Retina (tissue), 1 donor: ENCODE measurements at places on chromosomes 13 and 19.
A peak's percentile ranks its signal among the peaks of the same experiment; 100 is the strongest.

- peak; percentile 36 for DNase-seq
These were observed 34.7 kb upstream of the ESD start for GRCh38 chr13:46831588-46832194.

DNA sequence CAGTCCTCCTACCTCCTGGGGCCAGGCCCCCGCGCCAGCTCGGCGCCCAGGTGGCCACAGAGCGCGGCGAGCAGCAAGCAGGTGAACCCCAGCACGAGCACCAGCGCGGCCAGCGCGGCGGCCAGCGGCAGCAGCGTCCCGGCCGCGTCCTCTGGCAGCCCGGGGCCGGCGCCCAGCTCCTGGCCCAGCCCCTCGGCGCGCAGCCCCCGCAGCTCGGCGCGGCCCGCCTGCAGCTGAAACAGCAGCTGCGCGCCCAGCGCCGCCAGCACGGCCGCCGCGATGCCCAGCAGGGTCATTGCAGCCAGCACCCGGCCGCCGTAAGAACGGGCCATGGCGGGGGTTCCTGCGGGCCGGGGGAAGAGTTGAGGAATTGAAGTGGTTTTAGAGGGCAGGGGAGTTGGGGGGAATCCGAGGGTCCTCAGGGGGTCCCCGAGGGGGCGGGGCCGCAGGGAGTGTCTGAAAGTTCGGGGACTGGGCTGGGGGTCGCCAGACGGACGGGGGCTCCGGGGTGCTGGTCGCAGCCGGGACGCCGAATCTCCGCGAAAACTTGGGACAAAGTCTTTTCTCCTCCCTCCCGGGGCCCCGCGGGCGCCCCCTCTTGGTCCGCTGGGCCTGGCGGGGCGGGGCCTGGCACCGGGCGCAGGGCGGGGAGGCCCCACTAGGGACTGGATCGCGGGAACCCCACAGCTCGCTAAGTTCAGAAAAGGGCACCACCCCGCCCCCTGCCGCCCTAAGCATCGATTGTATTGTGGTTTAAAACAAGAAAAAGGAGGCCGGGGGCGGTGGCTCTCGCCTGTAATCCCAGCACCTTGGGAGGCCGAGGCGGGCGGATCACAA, at the start of gene TMEM221:
Gene TMEM221 (minus strand): TSS at position 538 of the 837 bp plus-strand sequence. CDS start 206 bp downstream, at position 332.
- DNase-seq, result peak; percentile 53

GRCh38 chr19:2703691-2704216, 1.3 kb upstream of the GNG7 start:
- DNase-seq, result no peak

DNA sequence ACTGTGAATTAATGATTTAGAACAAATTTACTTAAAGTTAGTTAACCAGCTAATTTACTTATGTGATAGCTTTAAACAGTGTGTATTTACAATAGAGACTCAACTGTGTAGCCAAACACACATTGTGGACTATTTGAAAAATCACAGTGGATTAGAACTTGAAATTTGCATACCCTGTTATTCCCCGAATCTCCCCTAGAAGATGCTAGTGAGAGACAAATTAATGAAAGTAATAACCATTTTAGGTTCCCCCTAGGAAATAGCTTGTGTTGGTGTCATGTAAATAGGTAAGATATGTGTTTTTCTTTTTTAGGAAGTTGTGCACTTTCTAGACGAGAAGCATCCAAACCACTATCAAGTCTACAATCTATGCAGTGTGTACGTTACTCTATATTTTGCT, 98.5 kb downstream of the C1QTNF9 start:
- no peak for DNase-seq

DNA sequence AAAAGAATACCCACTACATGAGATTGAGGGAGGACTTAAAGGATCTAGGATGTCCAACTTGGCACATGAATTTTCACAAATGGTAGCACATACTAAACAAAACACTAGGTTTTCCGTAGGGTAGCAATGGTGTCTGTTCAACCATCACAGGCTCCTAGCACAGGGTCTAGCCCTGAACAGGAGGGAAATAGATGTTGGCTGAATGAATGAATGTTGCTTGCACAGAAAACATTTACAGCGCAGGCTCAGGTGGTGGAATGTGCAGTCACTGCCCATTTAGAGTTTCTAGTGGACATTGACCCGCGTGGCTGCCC, 1.9 kb upstream of the MYCBP2 start:
- DNase-seq, result no peak

- DNase-seq, result peak; percentile 69
These were observed 8.9 kb upstream of the AMER2 start for GRCh38 chr13:25180775-25181537.

- DNase-seq, result no peak
These were observed 30.4 kb upstream of the PCDH8 start for GRCh38 chr13:52878831-52879230.

- DNase-seq, result peak; percentile 63
These were observed 10.6 kb downstream of the FUT6 start for GRCh38 chr19:5828661-5829566.

DNA sequence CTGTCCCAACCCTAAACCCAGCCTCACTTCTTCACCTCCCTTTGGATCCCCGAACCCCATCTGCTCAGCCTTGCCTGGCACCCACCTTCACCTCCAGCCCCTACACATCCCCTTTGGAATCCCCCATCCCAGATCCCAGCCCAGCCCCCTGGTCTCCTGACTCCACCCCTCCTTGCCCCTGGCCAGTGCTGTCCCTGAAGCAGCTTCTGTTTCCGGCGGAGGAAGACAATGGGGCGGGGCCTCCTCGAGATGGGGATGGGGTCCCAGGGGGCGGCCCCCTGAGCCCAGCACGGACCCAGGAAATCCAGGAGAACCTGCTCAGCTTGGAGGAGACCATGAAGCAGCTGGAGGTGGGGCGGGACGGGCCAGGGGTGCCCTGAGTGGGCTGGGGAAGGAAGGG, 22.0 kb downstream of the ERFL start:
- no peak for DNase-seq

GRCh38 chr13:73578251-73578875, 519.6 kb downstream of the KLF5 start:
- DNase-seq, result no peak

DNA sequence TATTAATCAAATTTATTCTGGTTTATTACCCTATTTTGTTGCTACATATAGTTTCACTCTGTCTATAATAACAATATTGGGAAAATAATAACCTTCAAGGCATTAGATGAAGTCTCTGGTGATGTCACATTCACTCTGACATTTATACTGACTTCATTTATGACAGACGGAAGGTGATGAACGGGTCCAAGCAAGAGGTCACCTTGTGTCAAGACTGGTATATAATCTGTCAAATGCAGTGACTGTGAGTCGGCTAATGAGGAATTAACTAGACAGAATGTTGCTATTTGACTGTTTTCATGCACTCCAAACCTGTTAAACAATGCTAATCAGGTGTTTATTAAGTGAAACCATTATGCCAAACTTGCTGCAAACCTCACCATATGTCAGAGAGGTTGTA, 800.5 kb upstream of the KLHL1 start:
- DNase-seq, result no peak

DNA sequence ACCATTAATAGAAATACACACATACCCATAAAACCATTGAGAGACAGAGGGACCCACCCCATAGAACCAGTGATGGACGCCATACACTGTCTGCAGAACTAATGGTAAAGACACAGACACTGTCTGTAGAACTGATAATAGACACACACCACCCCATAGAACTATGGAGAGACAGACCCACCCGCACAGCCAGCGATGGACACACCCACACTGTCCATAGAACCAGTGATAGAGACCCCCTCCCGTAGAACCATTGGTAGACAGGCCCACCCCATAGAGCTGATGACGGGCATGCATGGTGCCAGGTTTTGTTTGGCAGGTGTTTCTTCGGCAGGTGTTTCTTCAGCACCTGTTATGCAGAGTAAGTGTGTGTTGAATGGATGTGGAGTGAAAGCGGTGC, 88.3 kb upstream of the TEX29 start:
- DNase-seq, result no peak

DNA sequence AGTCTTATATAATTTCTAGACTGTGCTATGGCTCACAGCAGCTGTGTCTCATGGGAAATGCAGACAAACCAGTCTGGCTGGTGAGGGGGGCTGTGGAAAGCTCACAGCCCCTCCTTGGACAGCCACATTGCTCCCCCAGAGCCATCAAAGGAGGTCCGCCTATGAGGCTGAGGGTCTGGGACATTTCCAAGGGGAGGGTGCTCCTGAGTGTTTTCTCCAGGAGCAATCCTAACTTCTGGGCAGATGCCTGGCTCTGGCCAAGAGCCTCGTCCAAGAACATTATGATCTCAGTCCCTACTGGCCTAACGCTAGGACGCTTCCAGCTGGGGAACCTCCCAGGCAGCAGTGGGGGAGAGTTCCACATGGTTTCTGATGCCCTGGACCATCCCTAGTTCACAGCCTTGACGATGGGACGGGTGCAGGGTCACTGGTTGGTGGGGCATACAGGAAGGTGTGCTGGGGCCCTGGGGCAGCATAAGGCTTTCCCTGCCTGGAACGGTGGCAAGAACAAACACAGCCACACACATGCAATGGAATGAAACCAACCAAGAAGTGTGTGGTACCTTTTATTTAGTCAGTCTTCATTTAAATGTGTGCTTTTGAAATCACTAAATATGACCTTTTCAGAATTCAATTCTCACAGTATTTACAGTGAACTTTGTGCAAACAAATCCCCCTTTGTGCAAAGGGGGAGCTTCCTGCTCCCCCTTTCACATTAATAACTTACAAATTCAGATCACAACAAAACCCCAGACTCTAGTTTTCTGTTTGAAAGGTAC, 60.6 kb downstream of the CDADC1 start:
- no peak for DNase-seq

- no peak for DNase-seq
These were observed 16.0 kb downstream of the ZNF582 start for GRCh38 chr19:56377105-56377924.

DNA sequence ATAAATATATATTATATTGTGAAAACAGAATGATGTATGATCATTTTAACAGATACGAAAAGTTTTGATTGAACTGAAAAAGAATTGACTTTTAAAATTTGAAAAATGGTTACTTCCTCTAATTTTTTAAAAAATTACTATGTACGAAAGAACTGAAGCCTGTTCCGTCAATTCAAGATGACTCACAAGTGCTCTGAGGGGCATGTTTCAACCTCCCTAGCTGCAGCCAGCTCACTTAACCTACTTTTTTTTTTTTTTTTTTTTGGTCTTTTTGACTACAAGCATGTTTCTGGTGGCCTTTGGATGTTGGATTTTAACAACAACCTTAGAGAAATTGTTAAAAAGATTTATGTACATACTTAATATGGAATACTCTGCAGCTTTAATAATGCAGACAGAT, 1139.3 kb downstream of the DIAPH3 start:
- DNase-seq, result no peak

GRCh38 chr19:36821758-36822157, 16.4 kb downstream of the ZNF790 start:
- no peak for DNase-seq

DNA sequence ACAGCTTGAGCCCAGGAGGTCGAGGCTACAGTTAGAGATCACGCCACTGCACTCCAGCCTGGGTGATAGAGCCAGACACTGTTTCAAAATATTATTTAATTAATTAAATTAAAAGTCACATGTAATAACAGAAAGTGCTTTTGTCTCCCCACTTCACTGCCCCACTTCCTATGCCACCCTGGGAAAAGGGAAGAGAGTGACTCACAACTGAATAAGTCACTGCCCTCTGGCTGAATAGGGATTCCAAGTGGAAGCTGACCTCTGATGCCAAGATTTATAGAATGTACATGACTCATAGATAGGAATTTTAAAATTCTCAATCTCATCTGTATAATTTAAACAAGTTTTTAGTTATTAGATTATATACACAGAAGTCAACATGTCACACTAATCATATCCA, 22.2 kb upstream of the ERVV-1 start:
- no peak for DNase-seq

DNA sequence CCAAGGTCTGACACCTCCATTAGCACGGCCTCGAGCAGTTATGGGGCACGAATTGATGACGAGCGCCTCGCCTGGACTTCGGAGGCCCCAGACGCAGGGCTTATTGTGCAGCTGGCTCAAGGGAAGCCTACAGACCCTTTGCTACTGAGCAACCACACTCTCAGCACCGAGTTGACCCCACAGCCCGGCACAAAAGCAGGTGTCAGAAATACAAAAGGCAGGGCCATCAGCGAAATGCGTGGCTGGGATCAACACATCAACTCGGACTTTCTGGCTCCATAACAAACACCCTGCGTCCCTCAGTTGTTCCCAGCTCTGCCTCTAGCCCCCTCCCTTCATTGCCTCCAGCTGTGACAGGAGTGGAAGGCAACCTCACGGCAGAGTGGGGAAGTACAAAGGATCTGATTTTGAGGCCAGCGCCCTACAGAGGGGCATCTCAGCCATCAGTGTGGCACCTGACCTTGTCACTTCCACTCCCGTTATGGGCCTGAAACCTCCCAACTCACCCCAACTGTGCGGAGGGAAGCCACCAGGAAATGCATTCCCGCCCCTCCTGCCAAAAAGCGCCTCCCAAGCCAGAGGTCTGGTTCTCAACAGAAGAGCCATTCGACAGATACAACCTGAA, 18.0 kb downstream of the PEPD start:
- DNase-seq, result peak; percentile 72

DNA sequence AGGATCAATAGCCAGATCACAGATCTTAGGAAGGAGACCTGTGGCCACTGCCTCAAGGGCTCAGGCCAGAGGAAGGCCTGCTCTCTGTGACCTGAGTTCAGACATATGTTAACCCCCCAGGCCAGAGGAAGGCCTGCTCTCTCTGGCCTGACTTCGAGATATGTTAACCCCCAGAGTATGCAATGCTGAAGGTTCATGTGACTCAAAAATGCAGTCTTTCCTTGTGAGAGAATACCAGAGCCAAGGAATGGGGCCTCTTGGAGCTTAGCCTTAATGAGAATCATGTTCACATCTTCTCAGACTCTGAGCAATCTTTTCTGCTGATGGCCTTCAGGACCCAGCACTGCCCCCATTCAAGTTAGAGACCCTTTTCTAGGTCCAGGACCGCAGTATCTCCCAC, 36.7 kb downstream of the MBNL2 start:
- no peak for DNase-seq

DNA sequence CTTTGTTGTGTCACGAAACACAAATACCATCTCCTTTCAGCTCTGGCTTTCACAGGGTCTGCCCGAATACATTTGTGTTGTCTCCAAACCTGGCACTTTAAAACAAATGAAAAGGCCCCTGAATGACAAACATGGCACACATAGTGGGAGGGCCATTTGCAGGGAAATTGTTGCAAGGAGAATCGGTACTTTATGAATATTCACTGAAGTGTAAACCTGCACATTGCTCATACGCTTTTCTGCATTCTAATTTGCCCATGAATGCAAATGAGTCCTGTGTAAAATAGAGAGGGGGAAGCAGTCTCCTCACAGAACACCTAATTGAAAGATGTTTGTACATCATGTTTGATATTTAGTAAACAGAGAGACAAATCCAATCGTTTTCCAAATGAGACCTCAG, 82.7 kb upstream of the PCDH8 start:
- DNase-seq, result peak; percentile 56
